ENCODE measurements at places on chromosomes 16 and 17.

DNA sequence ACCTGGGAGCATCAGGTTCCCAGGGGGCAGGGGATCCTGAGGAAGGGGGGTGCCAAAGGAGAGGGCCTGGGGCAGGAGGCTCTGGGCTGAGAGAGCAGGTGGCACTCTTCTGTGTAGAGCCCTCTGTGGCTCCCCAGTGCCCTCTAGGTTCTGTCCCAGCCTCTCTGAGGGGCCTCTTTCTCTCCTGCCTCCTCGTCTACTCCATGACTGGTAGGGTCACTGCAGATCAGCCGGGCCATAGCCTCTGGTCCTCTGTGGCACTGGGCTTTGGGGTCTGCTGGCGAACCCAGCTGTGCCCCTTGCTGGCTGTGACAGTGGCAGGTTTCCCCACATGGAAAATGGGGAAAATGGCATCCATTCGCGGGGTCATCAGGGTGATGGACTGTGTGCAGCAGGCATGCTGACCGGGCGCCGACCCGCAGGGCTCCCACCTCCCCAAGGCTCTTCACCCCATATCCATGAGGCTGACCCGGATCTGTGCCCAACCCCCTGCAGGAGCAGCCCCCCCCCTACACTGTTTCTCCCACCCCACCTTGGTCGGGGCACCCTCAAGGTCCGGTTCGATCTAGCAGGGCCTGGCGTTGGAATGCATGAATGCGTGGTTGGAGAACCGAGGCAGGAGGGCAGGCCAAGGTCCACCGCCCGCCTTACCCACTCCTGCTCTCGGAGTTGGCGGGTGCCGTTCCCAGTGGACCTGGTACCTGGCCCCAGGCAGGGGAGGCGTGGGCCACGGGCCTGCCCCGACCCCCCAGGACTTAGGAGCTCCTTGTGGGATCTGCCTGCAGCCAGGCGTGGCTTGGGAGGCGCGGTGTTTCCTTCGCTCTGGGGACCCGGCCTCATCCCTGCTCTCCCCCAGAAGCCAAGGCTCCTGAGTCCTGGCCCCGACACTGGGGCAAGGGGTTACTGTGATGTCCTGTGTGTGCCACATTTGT is 6.5 kb downstream of the GLIS2 start:
- DNase-seq, result no peak

DNA sequence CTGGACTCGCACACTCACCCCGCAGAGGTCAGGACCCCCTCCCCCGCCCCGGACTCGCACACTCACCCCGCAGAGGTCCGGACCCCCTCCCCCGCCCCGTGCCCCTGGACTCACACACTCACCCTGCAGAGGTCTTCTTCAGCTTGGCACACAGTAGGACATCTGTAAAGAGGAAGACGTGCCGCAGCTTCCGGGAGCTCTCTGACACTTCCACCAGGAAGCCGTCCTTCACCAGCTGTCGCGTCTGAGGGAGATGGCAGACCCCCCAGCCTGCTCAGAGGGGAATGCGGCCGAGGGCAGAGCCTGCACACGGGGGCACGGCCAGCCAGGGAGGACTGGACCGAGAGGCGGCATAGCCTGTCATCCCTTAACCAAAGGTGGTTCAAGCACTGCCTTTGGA is 72.9 kb downstream of the TIMM22 start:
- DNase-seq, result no peak

DNA sequence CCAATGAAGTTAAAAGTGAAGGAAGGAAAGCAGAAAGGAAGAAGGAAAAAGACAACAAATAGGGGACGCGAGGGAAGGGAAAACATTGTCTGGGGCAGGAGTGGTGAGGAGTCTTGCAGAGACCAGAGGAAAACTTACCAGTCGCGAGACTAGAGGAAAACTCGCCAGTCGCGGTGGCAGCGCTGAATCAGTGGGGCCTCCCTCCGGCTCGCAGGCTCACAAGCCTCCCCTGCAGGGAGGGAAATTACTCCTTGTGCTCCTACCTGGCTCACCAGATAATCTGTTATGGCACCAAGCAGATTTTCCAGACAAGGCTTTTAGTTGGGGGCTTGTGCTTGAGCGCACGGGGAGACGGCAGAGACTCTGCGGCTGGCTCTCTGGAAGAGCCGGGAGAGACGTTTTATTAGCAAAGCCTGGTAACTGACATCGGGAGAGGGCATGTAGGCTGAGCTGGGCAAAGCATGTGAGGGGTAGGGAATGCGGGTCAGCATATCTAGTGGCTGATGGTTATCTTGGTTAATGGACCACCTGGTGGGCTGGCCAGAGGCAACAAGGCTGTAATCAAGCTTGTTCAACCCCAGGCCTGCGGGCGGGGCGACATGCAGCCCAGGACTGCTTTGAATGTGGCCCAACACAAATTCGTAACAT is 37.1 kb downstream of the LCMT1 start:
- no peak for DNase-seq

DNA sequence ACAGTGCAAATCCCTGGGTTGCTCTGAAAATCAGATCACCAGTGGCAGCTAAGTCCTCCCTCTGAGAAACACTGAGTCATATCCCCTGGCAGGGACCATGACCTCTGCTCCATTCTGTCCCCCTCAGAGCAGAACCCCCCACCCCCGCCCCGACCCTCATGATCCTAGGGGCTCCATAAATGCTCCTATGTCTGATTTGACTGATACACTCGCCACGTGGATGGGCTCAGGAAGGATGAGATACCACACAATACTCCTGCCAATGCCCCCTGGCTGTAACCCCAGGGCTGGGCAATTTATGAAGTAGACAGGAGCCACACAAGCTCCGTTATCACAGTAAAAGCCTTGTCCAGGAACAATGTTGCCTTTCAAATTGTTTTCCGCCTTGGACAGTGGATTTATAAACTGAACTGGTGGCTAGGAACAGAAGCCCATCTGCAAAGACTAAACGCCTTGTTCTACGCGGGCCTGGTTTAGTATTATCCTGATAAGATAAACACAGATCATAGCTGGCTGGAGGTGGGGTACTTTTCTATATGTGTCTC is 394.8 kb downstream of the SLC39A11 start:
- no peak for DNase-seq

- DNase-seq, result no peak
These were observed 328 bp downstream of the LLGL1 start for GRCh38 chr17:18225642-18226283.

GRCh38 chr17:36856222-36856621 is 81.1 kb upstream of the LHX1 start:
- no peak for DNase-seq

DNA sequence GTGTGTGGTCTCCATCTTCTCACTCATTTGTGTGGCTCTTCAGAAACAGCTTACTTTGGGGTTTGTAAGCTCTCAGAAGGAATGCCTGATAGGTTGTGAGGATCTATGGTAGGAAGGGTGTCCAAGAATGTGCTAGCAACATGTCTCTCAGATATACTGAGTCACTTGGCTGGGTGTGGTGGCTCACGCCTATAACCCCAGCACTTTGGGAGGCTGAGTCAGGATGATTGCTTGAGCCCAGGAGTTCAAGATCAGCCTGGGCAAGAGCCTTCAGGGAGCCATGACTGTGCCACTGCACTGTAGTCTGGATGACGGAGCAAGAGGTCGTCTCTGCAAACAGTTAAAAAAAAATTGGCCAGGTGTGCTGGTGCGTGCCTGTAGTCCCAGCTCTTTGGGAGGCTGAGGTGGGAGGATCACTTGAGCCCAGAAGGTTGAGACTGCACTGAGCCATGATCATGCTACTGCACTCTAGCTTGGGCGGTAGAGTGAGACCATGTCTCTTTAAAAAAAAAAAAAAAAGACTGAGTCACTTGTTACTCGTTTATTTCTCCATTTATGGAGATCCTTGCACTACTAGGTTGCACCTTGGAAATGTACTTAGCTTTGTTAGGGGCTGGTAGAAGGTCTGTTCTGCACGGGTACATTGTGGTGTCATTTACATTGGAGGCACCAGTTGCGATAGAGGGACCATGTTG is 232.0 kb downstream of the SNX29 start:
- DNase-seq, result no peak

DNA sequence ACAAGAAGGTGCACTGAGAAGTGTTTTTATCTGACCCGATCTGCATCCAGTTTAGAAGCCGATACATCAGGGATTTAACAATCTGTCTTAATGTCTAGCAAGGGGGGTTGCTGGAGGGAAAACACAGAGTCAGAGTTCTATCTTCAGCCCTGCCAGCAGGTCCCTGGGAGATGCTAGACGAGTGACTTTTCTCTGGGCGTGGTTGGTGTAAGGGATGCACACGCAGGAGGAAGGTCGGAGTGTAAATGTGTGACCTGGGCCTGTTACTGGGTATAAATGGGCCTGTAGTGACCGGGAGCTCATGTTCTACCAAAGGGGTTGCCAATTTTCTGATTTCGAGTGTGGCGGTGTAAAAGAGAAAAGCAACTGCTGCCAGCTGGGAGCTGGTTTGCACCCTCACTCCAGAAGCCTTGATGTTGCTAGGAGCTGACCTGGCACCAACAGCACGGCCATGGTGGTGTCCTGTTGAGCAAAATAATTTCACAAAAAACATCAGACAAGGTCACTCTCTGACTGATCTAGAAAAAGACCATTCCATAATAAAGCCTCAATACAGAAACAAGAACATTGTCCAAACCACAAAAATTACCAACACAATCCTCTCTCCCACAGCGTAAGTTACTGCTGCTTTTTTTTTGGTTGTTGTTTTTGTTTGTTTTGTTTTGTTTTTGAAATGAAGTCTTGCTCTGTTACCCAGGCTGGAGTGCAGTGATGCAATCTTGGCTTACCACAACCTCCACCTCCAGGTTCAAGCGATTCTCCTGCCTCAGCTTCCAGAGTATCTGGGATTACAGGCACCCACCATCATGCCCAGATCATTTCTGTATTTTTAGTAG is 1.3 kb upstream of the KCTD13 start:
- DNase-seq, result no peak
